ENCODE measurements at places on chromosomes 3 and 15.

- DNase-seq, result no peak
These were observed 28.9 kb downstream of the PDCD10 start for GRCh38 chr3:167705840-167706239.

GRCh38 chr3:179105881-179106280, 34.3 kb upstream of the ZMAT3 start:
- no peak for DNase-seq

GRCh38 chr3:145719114-145719513, 441.9 kb downstream of the PLOD2 start:
- DNase-seq, result no peak

DNA sequence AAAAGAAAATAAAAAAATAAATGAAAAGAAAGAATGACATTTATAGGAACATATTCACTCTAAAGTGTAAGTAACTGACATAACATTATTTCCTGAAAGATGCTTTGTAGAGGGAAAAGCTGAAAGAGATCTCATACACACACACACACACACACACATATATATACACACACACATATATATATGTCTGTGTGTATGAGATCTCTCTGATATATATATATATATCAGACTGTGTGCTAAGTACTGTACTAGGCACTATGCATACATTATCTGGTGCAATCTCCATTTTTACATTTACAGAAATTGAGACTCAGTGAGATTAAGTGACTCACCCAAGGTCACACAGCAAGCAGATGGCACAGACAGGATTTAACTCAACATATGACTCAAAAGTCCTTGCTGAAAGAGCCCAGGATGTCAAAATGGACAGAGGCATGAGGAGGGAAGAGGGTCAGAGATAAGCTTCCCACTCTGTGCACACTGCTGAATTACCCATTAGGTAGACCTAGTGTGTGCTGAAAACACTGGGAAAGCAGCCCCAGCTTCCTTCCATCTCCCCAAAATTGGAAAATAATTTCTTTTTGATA, 15.0 kb downstream of the BHLHE40 start:
- DNase-seq, result no peak

- no peak for DNase-seq
These were observed at the start of gene SLC22A14 for GRCh38 chr3:38281895-38282686. Gene SLC22A14 (plus strand): TSS chr3:38282294. CDS start chr3:38306027, 23,733 bp downstream.
